Thyroid gland (tissue), 4 donors: ENCODE measurements at places on chromosomes 16 and 17. TPM values are rescaled to one million over a fixed set of nuclear protein-coding genes. Genes with fewer than 3 reads are reported as not detected.

DNA sequence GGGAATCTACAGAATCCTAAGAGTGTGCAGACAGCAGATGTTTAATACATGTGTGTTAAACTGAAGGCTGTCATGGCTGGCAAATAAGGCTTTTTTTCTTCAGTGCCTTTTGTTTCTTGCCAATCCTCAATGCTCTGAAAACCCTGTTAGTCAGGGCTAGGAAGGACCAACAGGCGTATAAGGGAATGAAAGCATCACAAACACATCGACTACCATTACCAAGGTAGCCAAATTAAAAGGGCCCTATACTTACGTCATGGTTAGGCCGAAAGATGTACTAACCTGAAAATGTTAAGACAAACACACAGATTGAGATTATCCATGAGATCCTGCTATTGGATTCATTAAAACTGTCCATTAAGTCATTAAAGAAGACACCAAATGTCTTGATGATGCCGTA lies 13.1 kb downstream of the SLC16A6 start:
- DNase-seq = no peak

GRCh38 chr17:47220531-47220999 lies 11.4 kb downstream of the MYL4 start:
- DNase-seq = no peak

DNA sequence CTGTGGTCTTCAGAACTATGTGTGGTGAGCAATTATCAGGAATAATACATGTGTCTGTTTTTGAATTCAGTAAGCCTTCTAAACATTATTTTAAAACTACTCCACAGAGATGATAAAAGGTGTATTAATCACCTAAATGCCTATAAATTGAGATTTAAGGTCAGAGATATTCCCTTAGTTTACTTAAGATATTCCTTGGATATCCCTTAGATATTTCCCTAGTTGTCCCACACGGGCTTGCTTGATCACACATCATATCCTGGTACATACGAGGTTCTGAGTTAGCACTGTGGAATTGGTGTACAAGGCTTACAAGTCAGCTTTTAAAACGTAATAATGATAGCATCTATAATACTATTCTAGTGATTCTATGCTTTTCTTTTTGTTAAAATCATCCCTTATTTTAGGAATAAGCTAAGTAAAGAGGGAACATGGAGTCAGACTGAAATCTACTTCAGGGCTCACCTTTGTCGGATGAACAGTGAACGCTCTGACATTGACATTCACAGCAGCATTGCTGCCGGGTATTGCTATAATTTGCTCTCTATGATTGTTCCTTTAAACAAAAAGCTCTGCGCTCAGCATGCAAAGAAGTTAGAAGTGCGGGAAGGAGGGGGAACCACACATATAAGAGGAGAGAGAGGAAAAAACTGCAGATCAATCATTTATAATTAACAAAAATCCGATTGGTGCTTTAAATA lies 136.5 kb downstream of the SKAP1 start:
- DNase-seq = no peak

- no peak for DNase-seq
These were observed 55.2 kb upstream of the IRX5 start for GRCh38 chr16:54875443-54875842.

GRCh38 chr16:46729326-46729995 lies 18.7 kb downstream of the MYLK3 start:
- no peak for DNase-seq

DNA sequence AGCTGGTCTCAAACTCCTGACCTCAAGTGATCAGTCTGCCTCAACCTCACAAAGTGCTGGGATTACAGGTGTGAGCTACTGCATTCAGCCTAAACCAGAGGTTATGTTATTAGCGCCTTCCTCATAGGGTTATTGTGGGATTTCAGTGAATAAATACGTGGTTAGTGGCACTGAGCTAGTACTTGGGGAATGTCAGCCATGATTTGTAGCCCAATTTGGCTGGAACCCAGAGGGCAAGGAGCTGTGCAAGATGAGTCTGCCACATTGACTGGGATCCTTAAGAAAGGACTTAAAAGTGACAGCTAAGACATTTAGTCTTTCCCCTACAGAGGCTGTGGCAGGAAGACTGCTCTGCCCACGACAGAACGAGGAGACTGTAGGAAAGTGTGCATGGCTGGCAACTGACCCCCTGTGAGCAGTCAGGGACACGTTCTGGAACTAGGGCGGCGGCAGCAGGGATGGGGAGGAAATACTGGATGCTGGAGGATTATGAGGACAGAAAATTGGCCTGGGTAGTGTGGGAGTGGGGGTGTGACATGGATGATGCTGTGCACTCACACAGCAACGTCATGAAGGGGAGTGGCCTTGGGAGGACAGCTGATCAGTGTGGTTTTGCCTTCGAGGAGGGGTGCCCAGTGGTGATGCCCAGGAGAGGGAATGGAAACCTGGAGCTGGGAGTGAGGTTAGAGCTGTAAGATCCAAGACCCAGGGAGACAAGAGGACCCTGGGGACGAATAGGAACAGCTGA lies 14.6 kb downstream of the ATP5PD start:
- DNase-seq = peak; percentile 56

DNA sequence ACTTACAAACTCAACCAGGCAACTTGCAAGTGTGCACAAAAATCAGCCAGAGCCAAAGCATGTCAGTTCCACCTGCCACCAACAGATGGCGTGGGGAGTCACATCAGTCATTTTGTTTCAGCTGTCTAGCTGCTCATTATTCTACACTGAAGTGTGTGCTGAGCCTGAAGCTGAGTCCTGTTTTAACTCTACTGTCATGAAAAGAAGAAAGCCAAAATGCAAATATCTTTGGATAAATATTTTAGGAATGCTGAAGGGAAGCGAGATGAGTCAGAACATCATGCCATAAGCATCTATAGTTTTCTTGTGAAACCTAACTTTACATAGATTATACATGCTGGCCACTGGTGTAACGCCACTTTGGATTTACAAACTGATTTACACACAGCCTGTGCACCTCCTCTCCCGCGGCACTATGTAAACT lies 172.6 kb downstream of the CDK5R1 start:
- DNase-seq = peak; percentile 75

DNA sequence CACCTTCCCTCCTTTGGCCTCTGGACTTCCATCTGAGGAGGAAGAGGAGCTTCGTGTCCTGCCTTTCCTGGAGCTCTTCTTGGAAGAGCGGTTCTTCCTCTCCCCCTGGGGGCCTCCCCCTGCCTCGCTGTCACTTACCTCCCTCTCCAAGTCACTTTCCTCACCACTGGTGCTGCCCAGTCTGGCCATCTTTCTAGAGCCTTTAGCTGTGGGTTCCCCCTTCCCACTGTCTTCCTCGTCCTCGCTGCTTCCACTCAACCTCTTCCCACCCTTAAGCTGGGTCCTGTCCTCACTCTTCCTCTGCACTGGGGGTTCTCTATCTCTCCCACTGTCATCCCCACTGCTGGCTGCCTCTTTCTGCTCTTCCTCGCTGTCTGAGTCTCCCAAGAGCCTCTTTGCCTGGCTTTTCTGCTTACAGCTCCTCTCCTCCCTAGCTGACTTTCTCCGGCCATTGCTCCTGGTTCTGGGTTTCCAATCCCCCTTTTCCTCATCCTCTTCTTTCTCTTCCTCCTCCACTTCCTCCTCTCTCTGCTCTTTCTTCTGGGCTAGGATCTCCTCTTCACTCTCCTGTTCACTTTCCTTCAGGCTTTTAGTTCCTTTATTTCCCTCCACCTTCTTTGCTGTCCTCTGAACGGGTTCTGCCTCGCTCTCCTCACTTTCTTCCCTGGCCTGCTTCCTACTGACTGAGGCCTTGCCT lies 1.4 kb downstream of the HIRIP3 start:
- no peak for DNase-seq

GRCh38 chr16:4706871-4707270 lies 13.5 kb downstream of the NUDT16L1 start:
- DNase-seq = no peak

GRCh38 chr16:79076047-79076767 lies 524.3 kb downstream of the MAF start:
- no peak for DNase-seq

DNA sequence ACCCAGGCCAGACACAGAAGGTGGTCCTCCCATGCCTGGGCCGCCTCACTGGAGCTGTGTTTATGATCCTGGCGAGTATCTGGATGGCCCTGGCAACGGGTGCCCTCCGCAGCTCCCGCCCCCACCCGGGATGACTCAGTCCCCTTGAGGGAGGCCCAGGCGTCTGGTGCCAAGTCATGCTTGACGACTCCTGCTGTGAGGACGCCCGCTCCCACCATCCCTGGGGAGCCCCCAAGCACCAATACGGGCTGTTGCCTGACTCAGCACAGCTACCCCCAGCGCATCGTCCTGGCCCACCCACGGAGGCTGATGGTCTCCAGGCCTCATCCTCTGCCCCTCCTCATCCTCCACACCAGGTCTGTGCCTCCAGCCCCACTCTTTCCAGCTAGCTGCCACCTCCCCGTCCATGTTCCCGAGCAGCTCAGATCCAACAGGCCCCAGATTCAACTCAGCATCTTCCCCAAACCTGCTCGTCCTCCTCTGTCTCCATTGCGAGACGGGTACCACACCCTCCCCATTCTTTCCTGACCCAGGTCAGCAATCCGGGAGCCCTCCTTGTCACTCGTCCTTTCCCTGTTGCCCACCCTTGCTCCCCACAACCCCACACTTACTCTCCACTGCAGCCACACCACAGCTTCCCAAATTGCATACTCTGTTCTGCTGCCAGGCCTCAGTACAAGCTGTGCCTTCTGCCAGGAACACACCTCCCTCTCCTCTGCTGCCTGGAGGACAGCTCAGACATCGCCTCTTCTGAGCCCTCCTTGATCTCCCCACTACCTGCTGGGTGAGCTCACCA lies 2.6 kb downstream of the CAMKK1 start:
- DNase-seq = peak; percentile 91

GRCh38 chr16:71628810-71629209 lies 2.8 kb downstream of the MARVELD3 start:
- DNase-seq = peak; percentile 74

DNA sequence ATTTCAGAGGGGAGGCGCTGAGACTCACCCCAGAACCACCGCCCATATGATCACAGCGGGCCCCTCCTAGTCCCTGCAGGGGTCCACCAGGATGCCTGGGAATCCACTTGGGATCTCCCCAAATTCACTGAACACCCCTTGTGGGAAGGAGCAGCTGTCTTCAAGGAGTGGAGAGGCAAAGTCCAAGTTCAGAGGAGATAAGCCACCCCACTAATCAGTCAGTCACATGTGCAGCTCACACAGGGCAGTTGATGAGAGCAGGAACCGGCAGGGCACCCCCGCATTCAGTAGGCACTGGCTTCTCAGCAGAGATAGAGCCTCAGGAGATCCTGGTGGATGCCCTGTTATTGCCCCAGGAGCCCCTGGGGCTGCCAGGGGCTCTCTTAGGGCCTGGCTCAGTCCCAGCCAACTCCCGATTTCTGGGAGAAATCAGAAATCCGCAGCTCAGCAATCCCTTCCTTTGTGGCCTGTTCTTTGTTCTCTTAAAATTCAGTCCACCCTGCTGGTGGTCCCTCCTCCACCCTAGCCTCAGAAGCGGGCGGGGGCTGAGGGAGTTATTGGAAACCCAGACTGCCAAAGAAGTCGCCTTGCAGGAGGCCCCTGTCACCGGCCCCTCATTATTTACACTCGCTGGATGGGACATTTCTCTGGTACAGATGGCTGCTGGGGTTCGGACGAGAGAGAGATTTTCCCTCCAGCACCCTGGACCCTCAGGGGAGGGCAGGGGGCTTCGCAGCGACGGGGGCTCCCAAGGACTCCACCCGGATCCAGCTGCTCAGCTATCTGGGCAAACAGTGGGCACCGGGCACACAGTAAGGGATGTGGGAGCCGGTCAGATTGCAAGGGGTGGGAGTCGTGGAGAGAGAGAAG lies 1.8 kb downstream of the CDC42EP4 start:
- DNase-seq = peak; percentile 53

DNA sequence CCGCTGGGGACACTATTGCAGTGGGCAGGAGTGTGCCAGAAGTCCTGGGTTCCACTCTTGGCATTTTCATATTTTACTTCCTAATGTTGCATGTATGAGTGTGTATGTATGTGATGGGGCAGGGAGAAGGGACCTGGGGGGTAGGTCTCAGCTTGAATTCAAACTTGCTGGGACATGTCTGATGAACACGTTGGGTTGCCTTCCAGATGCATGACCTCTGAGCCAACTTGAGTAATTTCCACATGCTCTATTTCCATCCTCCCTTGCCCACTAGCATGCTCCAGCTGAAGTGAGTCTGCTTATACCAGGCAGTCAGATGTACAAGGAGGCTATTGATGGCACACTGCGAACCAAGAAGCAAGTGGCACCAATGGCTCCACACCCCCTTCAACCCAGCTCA lies 32.9 kb upstream of the SRSF1 start:
- no peak for DNase-seq

DNA sequence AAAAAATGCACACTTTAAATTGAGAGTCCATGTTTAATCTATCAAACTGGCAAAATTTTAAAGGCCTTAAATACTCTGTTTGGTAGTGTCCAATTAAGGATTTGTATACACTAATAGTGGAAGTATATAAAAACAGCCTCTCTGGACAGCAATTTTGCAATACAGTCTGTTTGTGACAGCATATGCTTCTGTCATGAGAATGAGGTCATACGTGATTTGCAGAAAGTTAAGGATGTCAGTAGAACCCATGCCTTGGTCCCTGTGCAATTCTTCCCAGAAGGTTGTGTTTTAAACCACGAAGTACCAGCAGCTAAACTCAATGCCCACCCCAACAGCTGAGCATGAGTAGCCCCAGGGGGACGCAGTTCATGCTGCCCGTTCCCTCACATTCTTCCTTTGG lies 78.4 kb downstream of the AIPL1 start:
- no peak for DNase-seq

DNA sequence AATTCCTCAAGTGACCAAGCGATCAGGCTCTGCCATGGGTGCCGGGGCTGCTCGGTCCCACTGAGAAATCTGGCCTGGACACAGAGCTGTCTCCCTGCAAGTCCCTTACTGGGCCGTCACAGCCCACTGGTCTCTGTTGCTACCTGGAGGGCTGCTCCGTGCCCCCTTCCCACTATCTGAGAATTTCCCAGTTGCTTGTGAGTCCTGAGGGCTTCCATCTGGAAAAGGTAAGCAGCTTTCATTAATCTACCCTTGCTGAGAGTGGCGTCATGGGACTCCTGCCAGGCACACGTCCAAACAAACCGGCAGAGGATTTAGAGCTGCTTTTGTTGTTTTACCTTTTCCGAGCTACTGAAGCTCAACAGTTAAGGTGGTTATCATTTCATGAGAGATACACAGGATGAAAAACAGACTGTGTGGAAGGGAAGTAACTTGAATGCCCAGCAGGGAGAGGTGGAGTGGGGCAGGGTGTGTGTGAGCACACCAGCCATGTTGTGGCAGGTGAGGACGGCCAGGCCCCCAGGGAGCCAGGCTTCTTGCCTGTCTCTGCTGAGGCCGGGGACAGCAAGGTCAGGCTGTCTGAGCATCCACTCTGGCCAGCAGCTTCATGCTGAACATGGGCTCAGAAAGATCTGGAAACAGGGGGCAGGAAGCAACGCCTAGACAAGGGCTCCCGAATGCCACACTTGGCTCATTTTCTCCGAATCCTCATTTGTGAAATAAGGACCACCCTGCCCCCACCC lies 50.6 kb downstream of the GTF3C1 start:
- DNase-seq = peak; percentile 91

GRCh38 chr17:27846042-27846655 lies 45.8 kb upstream of the NOS2 start:
- no peak for DNase-seq

NACA2 gene
- not detected for total RNA-seq

KCNG4 gene
- total RNA-seq = not detected

DHRS7C gene
- total RNA-seq = not detected

ANKFN1 gene
- total RNA-seq = not detected

DLX4 gene
- total RNA-seq = 0.56 TPM

KRT24 gene
- not detected for total RNA-seq

MRPL58 gene
- 55.1 TPM for total RNA-seq

GAS2L2 gene
- not detected for total RNA-seq

RPL27 gene
- total RNA-seq = 1,406 TPM

TPSG1 gene
- not detected for total RNA-seq

DYNLRB2 gene
- 11.6 TPM for total RNA-seq
